ENCODE measurements at places on chromosomes 6 and 20.
A peak's percentile ranks its signal among the peaks of the same experiment; 100 is the strongest.

GRCh38 chr6:170110201-170111140 is 180.4 kb downstream of the DLL1 start:
- no peak for DNase-seq

DNA sequence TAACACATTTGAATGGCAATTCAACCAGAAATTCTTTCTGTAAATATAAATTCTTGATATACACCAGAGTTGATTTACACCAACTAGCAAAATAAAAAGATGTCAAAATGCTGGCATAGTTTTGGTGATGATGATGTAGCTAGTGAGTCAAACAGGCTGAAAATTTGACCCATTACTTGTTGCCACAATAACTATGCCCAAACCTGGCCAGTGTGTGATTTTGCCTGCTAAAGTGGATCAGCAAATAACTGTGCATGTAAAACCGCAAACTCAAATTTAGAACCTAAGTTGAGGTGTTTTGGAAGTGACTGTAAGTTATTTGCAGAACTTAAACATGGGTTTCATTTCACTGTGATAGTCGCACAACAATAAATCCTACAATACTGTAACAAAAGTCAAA is 125.9 kb downstream of the KIF6 start:
- no peak for DNase-seq

- DNase-seq: no peak
These were observed 164.8 kb upstream of the CEP162 start for GRCh38 chr6:84392261-84392660.

DNA sequence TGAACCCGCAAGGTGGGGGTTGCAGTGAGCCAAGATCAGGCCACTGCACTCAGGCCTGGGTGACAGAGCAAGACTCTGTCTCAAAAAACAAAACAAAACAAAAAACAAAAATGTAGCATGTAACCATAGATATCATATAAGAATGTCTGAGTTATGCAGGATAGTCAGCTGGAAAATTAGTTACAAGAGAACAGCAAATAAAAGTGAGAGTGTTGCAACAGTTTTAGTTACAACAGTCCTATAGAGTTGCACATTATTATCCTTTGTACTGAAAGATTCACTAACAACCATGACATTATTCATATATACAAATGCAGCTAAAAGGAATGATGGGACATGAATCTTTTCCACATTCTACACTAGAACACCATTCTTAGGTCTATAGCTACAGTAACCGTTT is 16.4 kb downstream of the RNF24 start:
- no peak for DNase-seq

- no peak for DNase-seq
These were observed 62.7 kb upstream of the SULF2 start for GRCh38 chr20:47847884-47848485.

- no peak for DNase-seq
These were observed 49.7 kb downstream of the PAK5 start for GRCh38 chr20:9789131-9789530.

DNA sequence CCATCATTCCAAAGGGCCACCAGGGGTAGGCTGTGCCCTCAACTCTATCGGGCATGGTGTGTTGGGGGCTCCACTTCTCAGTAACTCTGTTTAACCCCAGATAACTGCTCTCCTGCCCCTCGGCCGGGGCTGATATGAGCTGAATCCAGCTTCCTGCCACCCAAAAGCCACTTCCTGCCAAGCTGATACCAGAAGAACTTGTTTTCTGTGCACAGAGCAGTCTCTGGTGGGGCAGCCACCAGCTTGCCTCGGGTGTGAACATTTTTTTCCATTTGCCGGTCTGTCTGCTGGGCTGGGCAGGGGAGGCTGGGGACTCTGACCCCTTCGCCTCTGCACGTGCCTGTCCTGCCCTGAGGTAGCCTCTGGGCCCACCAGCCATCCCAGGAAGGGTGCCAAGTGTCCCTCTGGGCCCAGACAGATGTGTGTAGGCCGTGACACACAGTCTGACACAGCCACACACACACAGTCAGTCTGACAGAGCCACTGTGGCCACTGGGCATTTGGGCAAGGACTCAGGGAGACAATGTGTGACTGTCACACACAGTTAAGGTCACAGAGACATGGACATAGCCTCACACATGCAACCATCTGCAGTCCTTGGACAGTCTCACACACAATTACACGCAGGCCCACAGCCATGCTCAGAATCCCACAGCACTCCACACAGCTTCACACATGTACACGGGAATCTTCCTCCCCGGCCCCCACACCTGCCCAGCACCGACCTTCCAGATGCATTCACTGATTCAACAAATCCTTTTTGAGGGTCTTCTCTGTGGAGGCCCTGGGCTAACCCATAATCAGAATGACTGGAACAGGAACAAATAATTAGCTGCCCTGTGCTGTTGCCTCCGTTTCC is 45.1 kb downstream of the NOL4L start:
- DNase-seq: no peak

DNA sequence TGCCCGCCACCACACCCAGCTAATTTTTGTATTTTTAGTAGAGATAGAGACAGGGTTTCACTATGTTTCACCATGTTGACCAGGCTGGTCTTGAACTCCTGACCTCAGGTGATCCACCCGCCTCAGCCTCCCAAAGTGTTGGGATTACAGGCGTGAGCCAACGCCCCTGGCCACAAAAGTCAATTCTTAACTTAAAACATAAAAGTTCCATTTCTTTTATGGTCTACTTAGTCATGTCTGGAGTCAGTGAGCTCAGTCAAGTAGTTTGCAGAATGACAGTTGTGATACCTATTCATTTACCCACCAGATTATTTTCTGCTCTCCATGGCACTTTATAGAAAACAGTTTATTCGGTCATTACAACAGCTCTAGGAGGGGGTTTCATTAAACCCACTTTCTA is 103.1 kb upstream of the ESR1 start:
- DNase-seq: no peak

GRCh38 chr6:166486536-166486880 is 100.0 kb downstream of the RAMACL start:
- DNase-seq: no peak

DNA sequence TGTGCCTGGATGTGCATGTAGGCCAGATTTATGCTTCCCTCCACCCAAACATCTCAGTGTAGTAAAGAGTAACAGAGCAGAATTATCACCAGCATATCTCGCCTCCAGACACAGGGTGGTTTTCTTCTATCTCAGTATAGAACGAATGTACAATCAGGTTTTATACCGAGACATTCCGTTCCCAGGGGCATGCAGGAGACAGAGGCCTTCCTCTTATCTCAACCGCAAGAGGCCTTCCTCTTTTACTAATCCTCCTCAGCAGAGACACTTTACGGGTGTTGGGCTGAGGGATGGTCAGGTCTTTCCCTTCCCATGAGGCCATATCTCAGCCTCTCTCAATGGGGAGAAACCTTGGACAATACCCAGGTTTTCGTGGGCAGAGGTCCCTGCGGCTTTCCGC is 36.4 kb upstream of the MC3R start:
- DNase-seq: no peak

DNA sequence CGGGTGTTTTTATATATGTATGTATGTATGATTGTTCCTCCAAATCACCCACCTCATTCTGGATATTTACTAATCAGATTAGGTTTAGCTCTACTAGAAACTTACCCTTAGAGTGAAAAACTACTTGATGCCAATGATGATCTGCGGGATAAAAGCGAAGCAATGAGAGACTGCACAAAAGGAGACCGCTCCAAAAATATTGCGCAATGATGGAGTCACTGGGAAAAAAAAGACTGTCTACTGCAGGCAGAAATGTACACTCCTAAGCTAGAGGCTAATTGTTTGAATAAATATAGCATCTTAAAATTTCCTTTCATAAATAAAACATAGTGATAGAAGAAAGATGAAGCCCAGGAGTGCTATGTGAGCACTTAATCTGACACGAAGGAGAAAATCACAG is 7.3 kb downstream of the RAB32 start:
- DNase-seq: no peak

GRCh38 chr6:154473324-154473723 is 37.2 kb downstream of the CNKSR3 start:
- DNase-seq: no peak

GRCh38 chr20:16929756-16930155 is 181.6 kb downstream of the OTOR start:
- no peak for DNase-seq

DNA sequence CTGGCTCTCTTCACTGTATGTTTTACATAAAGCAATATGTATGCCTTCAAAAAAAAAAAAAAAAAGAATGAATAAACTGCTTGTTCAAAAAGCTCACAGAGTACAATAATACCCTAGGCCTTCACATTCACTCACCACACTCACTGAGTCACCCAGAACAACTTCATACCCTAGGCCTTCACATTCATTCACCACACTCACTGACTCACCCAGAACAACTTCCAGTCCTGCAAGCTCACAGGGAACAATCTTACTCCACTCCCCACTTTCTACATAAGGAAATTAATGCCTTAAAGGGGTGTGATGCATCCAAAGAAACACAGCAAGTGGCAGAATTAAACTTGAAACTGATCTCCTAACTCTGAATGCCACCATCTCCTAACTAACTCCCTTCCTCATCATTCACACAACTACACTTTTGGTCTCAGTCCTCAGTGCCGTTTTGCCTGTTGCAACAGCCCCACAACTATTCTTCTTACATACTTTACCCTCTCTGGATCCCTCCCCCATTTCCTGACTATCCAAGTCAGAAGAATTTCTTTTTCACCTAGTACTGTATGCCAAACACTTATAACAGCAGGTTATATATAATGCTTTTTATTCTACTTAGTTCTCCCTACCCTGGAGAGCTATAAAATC is 34.2 kb downstream of the NHSL1 start:
- DNase-seq: no peak

GRCh38 chr20:60152792-60153191 is 194.6 kb downstream of the CDH26 start:
- no peak for DNase-seq

GRCh38 chr6:41733707-41734665 is 1.4 kb downstream of the TFEB start:
- DNase-seq: peak; percentile 45

DNA sequence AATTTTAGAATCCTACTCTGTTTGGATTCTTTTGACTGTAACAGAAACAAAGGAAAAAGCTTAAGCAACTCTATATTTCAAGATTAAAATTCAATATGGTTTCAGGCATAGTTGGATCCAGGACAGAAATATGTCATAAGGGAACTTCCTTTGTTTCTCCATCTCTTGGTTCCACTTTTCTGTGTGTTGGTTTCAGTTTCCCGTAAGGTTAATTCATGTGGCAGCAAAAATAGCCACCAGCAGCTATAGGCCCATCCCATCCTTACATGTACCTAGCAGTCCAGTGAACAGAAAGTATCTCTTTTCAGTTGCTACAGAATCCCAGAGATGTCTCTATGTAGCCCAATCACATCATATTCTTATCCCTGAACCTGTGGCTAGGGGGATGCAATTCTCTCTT is 8.8 kb upstream of the FAM8A1 start:
- DNase-seq: no peak

- DNase-seq: no peak
These were observed 13.7 kb upstream of the FAM110A start for GRCh38 chr20:819680-820322.
